ENCODE measurements at places on chromosomes 2 and 18.

DNA sequence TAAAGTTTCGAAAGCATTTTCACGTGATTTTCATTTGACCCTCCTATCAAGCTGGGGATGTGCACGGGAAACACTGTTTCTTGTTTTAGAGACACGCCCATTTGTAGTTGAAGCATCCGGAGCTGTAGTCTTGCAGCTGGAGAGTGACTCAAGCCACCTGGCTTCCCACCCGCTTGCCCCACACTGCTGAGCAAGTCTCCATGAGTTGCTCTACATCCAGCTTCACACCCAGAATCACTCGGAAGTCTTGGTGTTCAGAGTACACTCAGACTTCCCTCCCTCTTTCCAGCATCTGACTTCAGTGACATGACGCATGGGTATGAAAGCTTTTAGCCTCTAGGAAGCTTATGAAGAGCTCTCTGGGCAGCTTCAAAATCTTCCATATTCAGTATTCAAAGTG is 262.4 kb downstream of the NBAS start:
- DNase-seq: no peak

DNA sequence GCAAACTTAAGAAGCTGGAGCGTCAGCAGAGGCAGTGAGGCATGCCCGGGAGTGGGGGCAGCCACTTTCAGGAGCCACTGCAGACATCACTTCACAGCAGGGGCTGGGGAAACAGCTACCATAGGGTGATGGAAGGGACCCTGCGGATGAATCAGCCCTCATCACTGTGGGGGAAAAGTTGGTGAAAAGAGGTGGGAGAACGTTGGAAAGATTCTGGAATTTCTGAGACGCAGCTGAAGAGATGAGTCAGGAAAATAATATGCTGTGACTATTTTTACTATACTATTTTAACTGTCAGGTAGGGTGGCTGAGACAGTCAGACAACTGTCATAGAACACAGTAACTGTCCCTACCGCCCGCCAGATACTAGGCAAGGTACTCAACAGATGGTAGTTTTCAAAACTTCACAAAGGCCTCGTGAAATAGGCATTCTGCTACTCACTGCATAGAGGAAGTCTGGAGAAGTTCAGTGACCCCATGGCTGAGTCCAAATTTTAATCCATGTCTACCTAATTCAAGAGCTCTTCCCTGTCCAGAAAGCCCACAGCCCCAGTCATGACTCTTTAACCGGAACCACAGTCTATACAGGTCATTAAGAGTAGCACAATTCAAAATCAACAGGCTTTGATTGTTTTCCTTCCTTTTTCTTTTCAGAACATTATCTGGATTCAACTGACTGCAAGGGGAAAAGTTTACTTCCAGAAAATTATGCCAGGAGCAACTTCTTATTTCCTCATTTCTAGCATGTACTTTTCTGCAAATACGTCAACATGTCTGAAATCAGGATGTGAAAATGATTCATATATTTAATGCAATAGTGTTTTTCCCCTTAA is 39.3 kb upstream of the EPB41L3 start:
- DNase-seq: no peak

DNA sequence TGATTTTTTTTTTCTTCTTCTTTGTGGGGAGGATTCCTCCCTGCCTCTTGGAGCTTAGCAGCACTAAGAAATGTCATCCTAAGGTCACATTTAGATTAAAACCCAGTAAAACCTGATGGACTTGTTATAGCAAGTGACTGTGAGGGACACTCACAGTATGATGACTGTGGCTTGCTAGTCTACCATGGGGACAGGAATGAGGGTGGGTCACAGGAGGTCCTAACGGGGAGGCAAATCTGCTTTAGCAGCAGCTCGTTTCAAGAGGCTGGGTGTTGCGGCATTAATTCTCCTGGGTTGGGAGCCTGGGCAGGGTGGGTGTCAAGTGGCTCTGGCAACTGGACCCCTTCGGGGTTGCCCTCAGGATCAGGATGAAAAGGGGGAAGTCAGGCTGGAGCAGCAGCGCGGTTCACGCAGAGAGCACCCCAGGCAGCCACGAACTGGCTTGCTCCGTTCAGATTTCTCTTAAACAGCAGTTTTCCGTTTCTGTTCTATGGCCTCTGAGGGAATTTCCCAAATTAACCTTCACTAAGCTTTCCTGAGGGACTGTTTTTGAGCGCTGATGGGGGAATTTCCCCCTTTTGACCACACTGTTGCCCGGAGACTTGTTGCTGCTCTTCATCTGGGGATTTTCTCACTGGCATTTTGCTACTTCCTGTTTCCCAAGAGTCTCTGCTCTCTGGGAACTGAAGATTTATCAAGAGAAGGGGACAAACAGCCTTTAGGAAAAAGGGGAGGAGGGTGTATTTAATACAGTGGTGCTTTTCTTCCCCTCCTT is 59.8 kb upstream of the PELI1 start:
- peak; percentile 19 for DNase-seq

DNA sequence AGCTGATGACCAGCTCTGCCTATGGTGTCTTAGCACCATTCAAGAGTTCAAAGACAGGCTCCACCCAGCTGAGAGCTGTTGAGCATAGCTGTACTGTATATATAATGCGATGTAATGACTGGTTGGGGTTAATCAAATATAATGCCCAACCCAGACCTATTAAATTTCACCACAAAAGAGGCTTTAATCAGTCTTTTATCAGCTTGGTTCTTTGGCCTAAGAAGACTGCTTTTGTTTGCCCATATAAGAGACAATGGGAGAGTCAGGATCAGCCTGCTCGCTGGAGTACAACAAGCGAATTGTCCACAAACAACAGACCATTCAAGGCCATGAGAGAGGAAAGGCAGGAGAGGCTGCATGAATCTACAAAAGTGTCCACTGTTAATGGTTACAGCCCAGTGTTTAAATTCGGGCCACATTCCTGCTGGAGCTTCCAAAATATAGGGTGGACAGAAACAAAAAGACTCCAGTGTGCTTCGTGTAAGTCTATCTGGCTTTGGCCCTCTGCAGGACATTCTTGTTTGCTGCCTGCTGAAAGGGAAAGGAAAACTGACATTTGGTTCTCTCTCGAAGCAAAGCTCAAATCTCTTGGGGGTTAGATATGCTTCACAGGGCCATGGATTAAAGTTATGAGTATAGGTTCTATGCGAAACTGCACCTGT is 299.0 kb upstream of the FBXO11 start:
- no peak for DNase-seq

GRCh38 chr2:204258890-204259289 is 286.4 kb upstream of the PARD3B start:
- no peak for DNase-seq

DNA sequence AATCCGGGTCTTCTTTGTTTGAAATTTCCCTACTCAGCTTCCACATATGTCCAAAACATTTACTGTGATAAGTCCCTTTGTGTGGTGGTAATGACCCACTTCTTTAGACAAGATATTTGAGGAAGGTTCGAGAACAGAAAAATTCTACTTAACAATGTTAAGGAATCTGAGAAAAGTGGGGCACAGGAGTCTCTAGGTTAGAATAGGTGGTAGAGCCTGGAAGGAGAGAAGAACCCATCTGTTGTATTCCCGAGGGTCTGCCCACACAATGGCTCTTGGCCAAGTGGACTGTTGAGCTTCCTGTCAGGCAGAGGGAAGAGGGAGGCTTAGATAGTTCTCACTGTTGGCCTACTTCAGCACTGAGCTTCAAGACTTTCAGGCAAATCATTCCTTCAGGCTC is 4.3 kb downstream of the IGFBP2 start:
- no peak for DNase-seq

DNA sequence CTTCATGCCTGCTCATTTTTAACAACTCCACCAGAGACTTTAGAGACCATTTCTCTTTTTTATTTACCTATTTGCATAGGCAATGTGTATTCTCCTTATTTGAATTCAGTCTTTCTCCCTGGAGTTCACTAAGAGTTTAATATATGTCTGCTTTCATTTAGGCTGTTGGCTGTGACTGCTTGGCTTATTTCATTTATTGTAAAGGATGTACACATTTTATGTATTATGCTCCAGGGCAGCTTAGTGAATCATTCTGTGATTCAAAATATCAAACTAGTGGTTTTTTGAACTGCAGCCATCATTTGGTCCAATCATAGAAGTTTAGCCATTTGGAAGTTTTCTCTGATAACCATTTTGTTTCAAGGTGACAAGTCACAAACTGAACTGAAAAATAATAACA is 229.6 kb downstream of the LPIN1 start:
- no peak for DNase-seq

- DNase-seq: no peak
These were observed 61.3 kb downstream of the PMAIP1 start for GRCh38 chr18:59961070-59961469.

DNA sequence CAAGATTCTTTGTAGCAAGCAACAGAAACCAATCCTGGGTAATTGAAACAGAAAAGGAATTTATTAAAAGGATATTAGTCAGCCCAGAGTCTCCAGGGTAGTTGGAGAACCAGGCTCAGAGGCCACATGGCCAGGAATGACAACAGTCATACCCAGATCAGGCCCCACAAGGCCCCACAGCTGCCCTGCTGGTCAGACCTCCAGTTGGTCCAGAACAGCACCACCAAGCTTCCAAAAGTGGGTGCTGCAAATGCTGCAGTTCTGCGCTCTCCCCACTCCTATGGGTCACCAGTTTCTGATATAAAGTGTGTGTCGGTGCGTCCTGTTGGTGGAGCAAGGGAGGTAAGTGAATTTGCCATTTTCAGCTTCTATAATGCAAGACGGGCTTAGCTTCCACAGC is 29.9 kb downstream of the KLHL29 start:
- no peak for DNase-seq

DNA sequence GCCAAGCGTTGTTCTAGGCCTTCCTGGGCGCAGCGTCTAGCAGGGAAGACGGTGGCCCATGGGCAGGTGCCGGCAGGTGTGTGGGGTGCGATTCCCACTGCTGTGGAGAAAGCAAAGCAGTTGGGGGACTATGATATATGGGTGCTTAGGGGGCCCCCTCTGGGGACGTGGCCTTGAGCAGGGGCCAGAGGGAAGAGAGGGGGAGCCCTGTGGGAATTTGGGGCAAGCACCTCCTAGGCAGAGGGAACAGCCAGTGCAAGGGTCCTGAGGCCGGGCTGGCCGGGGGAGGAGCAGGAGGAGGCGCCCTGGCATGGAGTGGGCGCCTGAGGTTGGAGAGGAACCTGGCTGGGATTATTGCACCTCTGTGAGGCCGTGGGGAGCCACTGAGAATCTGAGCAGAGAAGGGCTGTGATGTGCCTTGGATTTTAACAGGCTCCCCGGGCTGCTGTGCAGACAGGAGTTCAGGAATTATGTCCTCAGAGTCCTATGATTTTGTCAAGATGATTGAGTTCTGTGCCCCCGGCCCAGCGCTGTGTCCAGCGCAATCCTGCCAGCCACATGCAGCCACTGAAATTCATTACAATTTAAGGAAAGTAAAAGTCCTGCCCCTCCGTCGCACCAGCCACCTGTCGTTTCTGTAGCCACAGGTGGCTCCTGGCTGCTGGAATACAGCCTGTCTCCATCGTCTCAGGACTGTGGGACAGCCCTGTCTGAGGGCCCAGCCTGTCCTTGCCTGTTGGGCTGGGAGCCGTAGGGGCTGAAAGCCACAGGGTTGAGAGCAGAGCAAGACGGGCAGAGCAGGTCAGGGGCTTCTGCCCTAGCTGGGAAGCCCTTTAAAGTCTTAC is 9.1 kb upstream of the KLHL30 start:
- no peak for DNase-seq

GRCh38 chr18:46426021-46426678 is 230.9 kb downstream of the LOXHD1 start:
- DNase-seq: no peak

- DNase-seq: no peak
These were observed 1.7 kb upstream of the PRKD3 start for GRCh38 chr2:37326285-37326684.

DNA sequence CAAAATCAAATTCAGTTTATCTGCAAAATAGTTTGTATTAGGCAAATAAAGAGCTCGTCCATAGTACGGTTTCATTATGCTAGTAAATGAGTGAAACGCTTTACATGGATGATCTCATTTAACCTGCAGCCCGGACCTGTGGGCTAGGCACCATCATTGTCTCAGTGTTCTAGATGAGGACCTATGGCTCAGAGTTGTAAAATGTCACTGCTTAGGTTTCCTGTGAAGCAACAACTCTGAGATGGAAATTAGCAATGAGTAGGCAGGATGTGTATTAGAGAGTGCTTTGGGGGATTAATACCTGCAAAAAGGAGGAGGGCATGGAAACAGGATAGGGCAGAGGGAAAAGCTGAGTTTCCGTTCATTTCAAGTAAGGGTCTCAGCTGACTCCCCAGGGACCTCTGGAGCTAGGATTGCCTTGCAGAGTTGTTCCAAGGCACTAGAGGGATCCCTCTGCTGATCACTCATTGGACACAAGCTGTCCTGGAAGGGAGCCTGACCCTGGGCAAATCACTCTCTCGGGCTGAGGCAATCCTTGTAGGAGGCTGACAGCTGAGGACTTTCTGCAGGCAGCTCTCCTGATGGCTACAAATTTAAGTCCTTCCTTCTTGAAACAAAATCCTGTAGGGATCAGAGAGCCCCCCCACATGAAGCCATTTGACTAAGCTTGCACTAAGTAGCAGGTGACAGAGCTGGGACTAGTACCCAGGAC is 58.8 kb upstream of the SIX2 start:
- DNase-seq: no peak
